GOT3 (cell line): ENCODE measurements at places on chromosomes 6 and 20.

GRCh38 chr6:149084808-149085556, 232.5 kb upstream of the TAB2 start:
- DNase-seq, result no peak

DNA sequence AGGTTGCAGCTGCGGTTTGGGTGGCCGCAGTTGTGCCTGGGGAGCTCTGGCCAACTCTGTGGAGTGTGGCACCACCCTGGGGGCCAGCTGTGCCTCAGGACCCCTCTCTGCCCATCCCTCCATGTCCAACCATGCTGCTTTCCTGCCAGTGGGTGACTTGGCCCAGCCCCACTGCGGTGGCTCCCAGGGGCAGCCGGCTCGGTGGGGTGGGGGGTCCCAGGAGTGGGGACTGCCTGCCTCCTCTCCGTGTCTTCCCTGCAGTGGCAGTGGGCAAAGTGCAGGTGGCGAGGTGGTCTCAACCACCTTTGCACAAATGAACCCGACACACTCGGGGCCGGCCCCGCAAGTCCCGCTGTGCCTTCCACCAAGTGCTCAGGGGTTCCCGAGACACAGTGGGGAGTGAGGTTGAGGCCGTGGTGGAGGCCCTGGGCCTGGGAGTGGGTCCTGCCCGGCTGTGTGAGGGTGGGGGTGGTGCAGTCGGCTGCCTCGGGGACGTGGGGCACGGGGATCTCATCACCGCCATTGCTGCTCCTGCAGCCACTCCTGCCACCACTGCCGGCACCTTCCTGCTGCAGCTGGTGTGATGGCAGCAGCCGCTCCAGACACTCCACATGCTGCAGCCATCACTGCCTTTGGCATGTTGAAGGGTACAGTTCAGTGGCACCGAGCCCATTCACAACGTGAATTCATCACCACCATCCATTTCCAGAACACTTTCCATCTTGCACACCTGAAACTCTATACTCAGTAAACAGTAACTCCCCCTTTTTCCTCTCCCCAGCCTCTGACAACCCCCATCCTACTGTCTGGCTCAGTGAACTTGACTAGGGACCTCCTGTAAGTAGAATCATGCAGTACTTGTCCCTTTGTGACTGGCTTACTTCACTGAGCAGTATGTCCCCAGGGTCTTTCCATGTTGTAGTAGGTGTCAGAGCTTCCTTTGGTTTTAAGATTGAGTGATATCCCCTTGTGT, 10.7 kb upstream of the SLCO4A1 start:
- DNase-seq, result no peak

- no peak for DNase-seq
These were observed 375.7 kb downstream of the MMUT start for GRCh38 chr6:49087369-49087768.

- DNase-seq, result no peak
These were observed 133.2 kb upstream of the PTPN1 start for GRCh38 chr20:50376888-50377459.
